ENCODE measurements at places on chromosomes 4 and X. TPM values are rescaled to one million over a fixed set of nuclear protein-coding genes. Genes with fewer than 3 reads are reported as not detected.
A peak's percentile ranks its signal among the peaks of the same experiment; 100 is the strongest.

APOOL gene
- 19.8 TPM for total RNA-seq

DNA sequence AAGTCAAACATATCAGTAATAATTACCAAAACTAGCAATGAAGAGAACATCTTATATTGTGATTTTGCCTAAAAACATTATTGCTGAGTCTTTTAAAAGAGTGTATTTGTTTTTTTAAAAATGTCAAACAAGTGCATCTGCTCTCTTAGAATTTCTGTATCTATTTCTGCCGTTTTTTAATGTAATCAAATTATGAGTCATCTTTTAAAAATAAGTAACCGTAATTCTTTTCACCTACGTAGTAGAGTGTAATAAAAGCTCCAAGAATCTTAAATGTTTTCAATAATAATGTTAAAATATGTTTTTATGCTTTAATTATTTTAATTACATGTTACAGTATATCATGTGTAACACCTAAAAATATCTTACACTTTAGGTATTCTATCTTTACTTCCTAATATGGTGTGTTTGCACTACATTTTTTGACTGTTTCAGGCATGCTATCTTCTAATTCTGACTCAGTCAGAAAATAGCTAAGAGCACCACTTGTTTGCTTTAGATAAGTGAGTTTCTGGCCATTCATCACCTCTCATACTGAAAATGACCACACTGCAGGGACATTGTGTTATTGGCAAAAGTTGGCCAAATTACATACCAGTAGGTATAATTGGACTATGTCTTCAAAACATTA is 368.5 kb downstream of the PCDH7 start:
- peaks cover 6% of the 10 kb centered on the region for H3K4me1 ChIP-seq
- DNase-seq, result no peak
- H3K27ac ChIP-seq, result no peak overlapping the region

DNA sequence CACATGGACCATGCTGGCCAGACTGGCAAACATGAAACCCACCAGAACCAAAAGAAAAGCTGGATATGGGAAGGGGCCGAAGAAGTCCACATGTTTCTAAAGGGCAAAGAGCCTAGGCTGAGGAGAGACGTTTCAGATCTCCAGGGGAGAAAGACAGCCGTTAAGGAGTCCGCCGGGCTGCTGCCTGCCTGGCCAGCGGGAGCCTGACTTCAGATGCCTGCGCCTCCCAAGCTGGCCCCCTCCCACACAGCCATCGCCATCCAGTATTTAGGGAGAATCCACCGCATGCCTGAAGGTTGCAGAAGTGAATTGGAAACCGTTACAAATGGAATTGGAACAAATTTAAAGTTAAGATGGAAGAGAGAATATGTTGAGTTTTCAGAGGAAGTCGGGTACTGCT is 2.9 kb downstream of the TBL1X start:
- no peak overlapping the region for H3K27ac ChIP-seq
- no peak for DNase-seq
- H3K36me3 ChIP-seq, result no peaks in the 10 kb centered on the region
- no peaks in the 10 kb centered on the region for H3K27me3 ChIP-seq
- H3K4me3 ChIP-seq, result no peak overlapping the region

- peaks cover 7% of the 10 kb centered on the region for H3K4me1 ChIP-seq
- peak overlapping the region; percentile 56 for H3K27ac ChIP-seq
- H3K36me3 ChIP-seq, result peaks cover 68% of the 10 kb centered on the region
- H3K27me3 ChIP-seq, result no peaks in the 10 kb centered on the region
- no peak overlapping the region for H3K4me3 ChIP-seq
- no peak for DNase-seq
These were observed 127.8 kb downstream of the UBE2K start for GRCh38 chr4:39825741-39826231.

- DNase-seq, result no peak
- H3K36me3 ChIP-seq, result no peaks in the 10 kb centered on the region
- H3K4me3 ChIP-seq, result no peak overlapping the region
- H3K4me1 ChIP-seq, result no peaks in the 10 kb centered on the region
- H3K27me3 ChIP-seq, result no peaks in the 10 kb centered on the region
These were observed 82.9 kb downstream of the LAS1L start for GRCh38 chrX:65451663-65452062.

AVPR2 gene
- 1.9 TPM for total RNA-seq

- H3K27me3 ChIP-seq, result no peaks in the 10 kb centered on the region
- no peak overlapping the region for H3K4me3 ChIP-seq
- H3K36me3 ChIP-seq, result no peaks in the 10 kb centered on the region
- H3K27ac ChIP-seq, result no peak overlapping the region
- no peaks in the 10 kb centered on the region for H3K4me1 ChIP-seq
- no peak for DNase-seq
These were observed 226.2 kb downstream of the FSTL5 start for GRCh38 chr4:161937596-161937995.

DNA sequence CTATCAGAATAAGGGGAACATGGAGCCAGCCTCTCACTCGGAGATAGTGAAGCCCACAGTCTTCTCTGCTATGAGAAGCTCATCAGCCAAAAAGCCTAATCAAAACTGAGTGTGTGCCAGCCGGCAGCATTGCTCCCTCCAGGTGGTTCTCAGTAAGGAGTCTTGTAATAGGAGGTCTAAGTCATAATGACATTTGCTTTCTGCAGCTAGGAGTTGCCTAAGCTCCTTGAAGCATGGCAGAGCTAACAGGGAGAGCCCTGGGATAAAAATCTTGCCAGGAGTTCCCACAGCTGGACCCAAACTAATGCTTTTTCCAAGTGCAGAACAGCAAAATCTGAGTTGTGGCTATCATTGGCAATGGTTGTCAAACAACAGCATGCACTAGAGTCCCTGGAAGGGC is 245.2 kb downstream of the SPATA18 start:
- H3K4me1 ChIP-seq, result no peaks in the 10 kb centered on the region
- no peaks in the 10 kb centered on the region for H3K27me3 ChIP-seq
- no peak overlapping the region for H3K4me3 ChIP-seq
- DNase-seq, result no peak
- no peaks in the 10 kb centered on the region for H3K36me3 ChIP-seq
- H3K27ac ChIP-seq, result no peak overlapping the region

- H3K27me3 ChIP-seq, result no peaks in the 10 kb centered on the region
- H3K4me3 ChIP-seq, result peak overlapping the region; percentile 62
- peak overlapping the region; percentile 72 for H3K27ac ChIP-seq
- peaks cover 21% of the 10 kb centered on the region for H3K36me3 ChIP-seq
- no peak for DNase-seq
These were observed 447 bp downstream of the PDZD11 start for GRCh38 chrX:70289168-70289792.

DNA sequence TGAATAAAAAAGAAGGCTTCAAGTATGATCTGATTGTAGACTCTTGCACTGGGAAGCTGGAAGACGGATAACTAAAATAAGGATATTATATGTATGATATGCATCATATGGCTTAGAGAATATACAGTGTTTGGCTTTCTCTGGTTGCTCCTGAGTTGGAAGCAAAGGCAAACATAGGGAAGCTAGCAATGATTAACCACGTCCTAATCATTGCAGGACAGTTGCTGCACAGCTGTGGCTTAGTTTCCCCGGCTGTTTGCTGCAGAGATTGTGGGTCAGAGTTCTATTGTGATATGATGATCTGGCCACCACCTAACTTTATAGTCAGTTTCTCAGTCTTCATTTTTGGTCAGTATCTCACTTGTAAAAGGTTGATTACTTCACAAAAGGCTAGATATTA is 36.3 kb upstream of the PARM1 start:
- no peaks in the 10 kb centered on the region for H3K27me3 ChIP-seq
- H3K27ac ChIP-seq, result no peak overlapping the region
- no peaks in the 10 kb centered on the region for H3K4me1 ChIP-seq
- H3K4me3 ChIP-seq, result no peak overlapping the region
- no peak for DNase-seq

ZNF41 gene
- 10.4 TPM for total RNA-seq

DNA sequence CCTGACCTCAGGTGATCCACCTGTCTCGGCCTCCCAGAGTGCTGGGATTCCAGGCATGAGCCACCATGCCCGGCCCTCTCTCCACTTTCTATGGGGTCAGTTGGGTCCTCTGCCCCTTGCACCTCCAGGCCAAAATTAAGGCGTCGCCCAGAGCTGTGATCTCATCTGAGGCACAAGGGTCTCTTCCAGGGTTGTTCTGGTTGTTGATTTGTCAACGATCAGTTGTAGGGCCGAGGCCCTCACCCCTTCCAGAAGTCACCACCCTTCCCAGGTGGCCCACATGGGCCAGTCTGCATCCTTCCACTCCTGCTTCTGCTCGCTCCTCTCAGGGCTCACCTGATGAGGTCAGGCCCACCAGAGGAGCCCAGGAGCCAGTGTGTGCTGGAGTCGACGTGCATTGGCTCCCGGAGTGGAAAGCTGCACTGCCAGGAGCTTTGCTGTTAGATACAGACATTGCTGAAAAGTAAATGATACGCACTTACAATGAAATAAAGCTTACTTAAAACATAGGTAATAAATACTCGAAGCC is 14.3 kb upstream of the TMEM271 start:
- H3K36me3 ChIP-seq, result no peaks in the 10 kb centered on the region
- H3K27me3 ChIP-seq, result peaks cover 9% of the 10 kb centered on the region
- H3K27ac ChIP-seq, result no peak overlapping the region

ASMT gene
- total RNA-seq, result not detected

GRCh38 chr4:94207469-94208224 is at the start of gene SMARCAD1:
Gene SMARCAD1 (plus strand): TSS chr4:94207865. CDS start chr4:94208395, 530 bp downstream.
- peak; percentile 95 for DNase-seq
- no peaks in the 10 kb centered on the region for H3K27me3 ChIP-seq
- peak within 1 kb of the TSS; percentile 66 for H3K4me3 ChIP-seq
- H3K27ac ChIP-seq, result peak within 1 kb of the TSS; percentile 94

STATH gene
- not detected for total RNA-seq

EMCN gene
- 53.3 TPM for total RNA-seq

HMX1 gene
- not detected for total RNA-seq

DNA sequence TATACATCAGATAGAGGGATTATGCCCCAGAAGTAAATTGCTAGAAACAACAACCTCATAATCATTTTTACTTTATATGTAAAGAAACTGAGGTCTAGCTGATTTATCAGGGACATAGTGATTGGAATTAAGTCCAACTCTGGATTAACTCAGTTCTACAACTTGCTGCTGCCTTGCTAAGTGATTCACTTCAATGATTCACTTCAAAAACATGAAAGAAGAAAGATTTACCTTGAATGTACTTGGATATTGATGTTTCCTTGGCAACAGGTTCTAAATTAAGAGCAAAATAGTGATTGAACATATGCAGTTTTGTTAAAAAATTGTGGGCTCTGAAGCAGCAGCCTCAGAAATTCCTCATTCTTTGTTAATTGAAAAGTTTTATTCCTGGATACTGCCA is 99.8 kb upstream of the H2AZ1 start:
- DNase-seq, result no peak
- no peaks in the 10 kb centered on the region for H3K36me3 ChIP-seq
- peaks cover 5% of the 10 kb centered on the region for H3K27me3 ChIP-seq
- no peak overlapping the region for H3K4me3 ChIP-seq
- H3K27ac ChIP-seq, result no peak overlapping the region
- no peaks in the 10 kb centered on the region for H3K4me1 ChIP-seq

GRCh38 chr4:96675896-96676295 is 836.0 kb downstream of the PDHA2 start:
- no peaks in the 10 kb centered on the region for H3K4me1 ChIP-seq
- H3K4me3 ChIP-seq, result no peak overlapping the region
- no peaks in the 10 kb centered on the region for H3K36me3 ChIP-seq
- no peaks in the 10 kb centered on the region for H3K27me3 ChIP-seq
- DNase-seq, result no peak

DNA sequence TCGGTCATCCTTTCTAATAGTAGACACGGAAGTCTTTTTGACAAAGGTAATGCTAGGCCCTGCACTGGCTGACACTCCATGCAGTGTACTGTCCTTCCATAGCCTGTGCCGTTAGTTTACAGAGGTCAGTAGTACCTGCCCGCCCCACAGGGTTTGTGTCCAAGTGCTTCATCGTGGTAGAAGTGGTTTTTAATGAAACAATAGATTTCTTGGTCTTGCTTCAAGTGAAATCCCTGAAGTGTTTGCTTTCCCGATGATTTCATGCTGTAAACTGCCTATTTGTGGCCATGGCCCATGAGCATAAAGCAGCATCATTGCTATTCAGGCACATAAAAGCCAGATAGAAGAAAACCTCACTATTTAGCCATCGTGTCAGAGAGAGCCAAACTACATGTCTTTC is 139.3 kb downstream of the GPR143 start:
- H3K4me3 ChIP-seq, result no peak overlapping the region
- no peaks in the 10 kb centered on the region for H3K36me3 ChIP-seq
- H3K27ac ChIP-seq, result no peak overlapping the region
- H3K4me1 ChIP-seq, result no peaks in the 10 kb centered on the region
- no peak for DNase-seq

DNA sequence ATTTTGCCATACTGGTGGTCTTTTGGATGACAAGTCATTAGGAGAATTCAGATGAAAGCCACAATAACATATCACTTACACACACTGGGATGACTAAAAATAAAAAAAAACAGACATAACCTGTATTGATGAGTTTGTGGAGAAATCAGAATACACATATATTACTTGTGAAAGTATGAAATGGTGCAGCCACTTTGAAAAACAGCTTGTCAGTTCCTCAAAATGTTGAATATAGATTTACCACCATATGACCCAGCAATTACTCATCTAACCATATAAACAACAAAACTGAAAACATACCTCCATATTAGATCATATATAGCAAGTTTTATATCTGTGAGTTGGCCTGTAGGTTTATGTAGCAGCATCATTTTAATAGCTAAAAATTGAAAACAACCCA is 608.7 kb downstream of the TLL1 start:
- DNase-seq, result no peak
- H3K4me1 ChIP-seq, result no peaks in the 10 kb centered on the region
- no peaks in the 10 kb centered on the region for H3K36me3 ChIP-seq

DNA sequence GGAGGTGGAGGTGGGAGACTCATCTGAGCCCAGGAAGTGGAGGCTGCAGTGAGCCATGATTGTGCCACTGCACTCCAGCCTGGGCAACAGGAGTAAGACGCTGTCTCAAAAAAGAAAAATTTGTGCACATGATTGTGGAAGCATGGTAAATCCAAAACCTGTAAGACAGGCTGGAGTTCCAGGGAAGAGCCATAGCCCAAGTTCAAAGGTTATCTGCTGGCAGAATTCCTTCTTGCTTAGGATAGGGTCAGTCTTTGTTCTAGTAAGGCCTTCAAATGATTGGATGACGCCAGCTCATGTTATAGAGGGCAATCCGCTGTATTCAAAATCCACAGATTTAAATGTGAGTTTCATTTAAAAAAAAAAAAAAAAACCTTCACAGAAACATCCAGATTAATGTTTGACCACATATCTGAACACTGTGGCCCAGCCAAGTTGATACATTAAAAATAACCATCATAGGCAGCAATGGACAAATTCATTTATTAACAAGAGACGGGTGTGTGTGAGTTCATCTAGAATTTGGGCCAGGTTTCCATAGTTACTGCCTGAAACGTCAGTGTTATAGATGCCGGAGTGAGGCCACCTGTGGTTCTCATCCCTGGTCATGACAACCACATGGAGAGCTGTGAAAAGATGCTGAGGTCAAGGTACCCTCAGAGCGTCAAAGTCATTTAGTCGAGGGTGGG is 35.2 kb upstream of the SLC2A9 start:
- H3K36me3 ChIP-seq, result no peaks in the 10 kb centered on the region
- DNase-seq, result no peak
- no peaks in the 10 kb centered on the region for H3K4me1 ChIP-seq
- no peak overlapping the region for H3K27ac ChIP-seq
- H3K27me3 ChIP-seq, result no peaks in the 10 kb centered on the region
- no peak overlapping the region for H3K4me3 ChIP-seq

DCLK2 gene
- total RNA-seq, result 2.9 TPM

- H3K27ac ChIP-seq, result no peak overlapping the region
- DNase-seq, result peak; percentile 25
These were observed 36.1 kb downstream of the DHRSX start for GRCh38 chrX:2464677-2465166.

- no peak overlapping the region for H3K27ac ChIP-seq
- DNase-seq, result no peak
- H3K4me3 ChIP-seq, result no peak overlapping the region
- no peaks in the 10 kb centered on the region for H3K27me3 ChIP-seq
- no peaks in the 10 kb centered on the region for H3K36me3 ChIP-seq
These were observed 250.3 kb downstream of the DCLK2 start for GRCh38 chr4:150328496-150328895.

MGAT4D gene
- not detected for total RNA-seq

All from lower lobe of right lung (tissue), 2 donors.